ENCODE measurements at places on chromosomes 7 and 10.

DNA sequence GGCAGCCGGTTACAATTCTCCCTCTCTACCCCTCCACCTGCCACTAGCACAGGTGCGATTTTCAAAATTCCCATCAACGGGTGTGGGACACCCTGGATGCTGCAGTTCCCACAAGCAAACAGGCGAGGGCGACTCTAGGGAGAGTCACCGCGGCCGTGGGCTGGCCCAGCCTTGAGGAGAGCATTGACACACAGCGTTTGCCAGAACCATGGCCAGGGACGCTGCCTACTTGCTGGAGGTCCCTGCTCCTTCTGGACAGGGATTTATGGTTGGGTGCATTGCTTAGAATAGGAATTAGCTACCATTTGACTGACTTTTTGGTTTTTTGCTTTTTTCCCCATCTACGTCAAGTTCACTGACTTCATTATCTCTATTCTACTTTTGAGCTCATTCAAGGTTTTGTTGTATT, 19.0 kb upstream of the CLDN4 start:
- no peak for DNase-seq

GRCh38 chr10:1631282-1631681, 106.0 kb downstream of the ADARB2 start:
- DNase-seq = no peak

DNA sequence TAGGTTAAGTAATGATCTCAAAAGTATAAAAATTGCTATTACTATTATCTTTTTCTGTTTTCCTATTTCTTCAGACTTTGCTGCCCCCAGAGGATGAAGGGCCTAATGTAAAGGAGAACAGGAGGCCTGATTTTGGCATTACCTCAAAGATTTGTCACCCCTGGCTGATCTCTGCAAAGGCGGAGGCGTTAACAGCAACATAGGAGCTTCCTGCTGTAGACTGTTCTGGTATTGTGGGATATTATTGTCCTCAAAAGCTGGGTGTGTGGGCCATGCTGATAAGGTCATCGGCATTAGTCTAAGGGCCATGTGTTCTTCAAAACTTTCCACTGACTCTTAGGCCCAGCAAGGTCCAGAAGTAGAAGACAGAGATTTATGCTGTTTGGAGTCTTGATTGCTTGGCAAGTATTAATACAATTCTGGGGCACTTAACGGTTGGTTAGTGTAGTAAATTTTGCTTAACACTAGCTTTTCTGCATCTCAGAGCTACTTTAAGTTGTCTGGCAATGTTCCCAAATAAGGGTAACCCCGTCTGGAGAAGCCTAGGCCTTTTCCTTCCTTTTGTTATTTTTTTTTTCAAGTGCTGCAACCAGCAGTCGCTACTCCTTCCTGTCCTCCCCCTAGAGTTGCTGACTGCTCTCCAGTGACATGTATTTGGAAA, 14.0 kb upstream of the ENTPD1 start:
- DNase-seq = no peak

- DNase-seq = no peak
These were observed 133.1 kb upstream of the CHST15 start for GRCh38 chr10:124226271-124227054.

DNA sequence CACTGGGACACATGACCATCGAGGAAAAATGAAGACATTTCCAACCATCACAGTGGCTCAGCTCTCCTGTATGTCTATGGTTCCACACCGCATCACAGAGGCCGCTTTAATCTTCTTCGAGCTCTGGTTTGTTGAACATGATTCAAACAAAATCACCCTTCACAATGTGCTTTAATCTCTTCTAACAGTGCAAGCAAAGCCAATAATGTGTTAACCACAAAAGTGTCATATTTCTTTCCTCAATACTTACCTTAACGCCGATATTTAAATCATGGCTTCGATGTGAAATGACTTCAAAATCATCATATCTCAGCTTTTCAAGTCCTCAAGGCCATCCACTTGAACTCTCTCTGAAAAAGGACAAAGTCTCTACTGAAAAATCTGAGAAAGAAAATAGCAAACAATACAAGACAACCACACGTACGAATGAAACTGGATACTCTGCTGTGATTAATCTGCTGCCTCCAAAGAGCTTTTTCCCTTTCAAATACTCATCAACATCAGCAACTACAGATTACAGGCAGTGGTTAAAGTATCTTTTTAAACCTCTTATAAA, 23.0 kb upstream of the SVIL start:
- no peak for DNase-seq

DNA sequence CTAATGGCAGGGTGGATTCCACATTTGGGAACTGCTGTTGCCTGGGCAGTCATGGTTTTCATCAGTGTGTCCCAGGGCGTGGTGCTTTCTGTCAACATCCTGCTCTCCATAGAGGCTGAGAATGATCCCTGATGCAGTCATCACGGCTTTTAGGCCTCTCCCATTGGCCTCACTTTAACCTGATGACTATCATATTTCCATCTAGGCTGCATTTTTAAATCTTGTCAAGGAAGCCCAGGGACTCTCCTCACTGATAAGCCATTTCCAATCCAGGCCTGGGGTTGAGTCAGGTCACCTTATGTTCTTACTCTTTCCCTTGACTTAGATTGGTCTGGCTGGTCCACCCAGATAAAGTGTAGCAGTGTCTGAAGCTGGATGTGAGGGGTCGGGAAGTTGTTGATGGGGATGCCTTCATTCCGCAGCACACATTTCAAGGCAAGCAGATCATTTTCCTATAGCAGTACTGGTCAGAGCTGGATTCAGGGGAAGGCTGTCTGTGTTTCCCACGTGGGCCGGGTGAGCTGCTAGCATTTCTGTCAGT, 177.0 kb downstream of the AUTS2 start:
- no peak for DNase-seq

- DNase-seq = no peak
These were observed 79.8 kb downstream of the ABI1 start for GRCh38 chr10:26780793-26781601.

DNA sequence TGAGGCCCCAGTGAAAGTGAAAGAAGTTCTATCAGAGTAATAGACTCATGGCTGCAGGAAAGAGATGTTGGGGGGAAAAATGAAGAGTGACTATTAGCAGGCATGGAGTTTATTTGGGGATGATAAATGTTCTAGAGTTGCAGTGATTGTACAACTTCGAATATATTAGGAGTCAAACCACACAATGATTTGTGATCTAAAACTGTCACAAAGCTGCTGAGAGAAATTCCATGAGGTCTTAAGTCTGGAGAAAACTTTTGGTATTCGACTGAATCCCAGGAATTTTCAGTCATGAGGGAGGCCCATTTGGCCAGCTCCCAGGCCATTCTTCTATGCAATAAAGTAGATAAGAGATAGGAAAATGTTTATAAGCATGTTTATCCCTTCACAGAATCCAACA, 55.9 kb upstream of the UNC5B start:
- DNase-seq = no peak

- no peak for DNase-seq
These were observed 4.0 kb upstream of the ADAP1 start for GRCh38 chr7:958221-959200.

DNA sequence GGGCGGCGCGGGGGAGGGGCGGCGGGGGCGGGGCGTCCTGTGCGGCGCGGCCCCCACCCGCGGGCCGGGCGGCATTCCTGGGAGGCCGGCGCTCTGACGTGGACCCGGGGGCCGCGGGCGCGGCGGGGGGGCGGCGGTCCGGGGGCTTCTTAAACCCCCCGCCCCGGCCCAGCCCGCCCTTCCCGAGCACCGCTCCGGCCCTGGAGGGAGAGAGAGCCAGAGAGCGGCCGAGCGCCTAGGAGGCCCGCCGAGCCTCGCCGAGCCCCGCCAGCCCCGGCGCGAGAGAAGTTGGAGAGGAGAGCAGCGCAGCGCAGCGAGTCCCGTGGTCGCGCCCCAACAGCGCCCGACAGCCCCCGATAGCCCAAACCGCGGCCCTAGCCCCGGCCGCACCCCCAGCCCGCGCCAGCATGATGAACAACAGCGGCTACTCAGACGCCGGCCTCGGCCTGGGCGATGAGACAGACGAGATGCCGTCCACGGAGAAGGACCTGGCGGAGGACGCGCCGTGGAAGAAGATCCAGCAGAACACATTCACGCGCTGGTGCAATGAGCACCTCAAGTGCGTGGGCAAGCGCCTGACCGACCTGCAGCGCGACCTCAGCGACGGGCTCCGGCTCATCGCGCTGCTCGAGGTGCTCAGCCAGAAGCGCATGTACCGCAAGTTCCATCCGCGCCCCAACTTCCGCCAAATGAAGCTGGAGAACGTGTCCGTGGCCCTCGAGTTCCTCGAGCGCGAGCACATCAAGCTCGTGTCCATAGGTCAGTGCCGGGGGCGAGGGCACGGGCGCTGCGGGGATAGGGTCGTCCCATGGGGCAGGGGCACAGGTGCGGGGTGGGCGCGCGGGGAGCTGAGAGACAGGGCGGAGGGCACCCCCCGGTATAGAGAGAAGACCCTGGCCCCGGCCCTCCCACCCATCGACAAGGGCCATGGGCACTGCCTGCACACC, at the start of gene FLNC:
FLNC (plus strand) TSS at position 176 of the 947 bp plus-strand sequence; CDS start at position 408, 232 bp downstream.
- DNase-seq = no peak

DNA sequence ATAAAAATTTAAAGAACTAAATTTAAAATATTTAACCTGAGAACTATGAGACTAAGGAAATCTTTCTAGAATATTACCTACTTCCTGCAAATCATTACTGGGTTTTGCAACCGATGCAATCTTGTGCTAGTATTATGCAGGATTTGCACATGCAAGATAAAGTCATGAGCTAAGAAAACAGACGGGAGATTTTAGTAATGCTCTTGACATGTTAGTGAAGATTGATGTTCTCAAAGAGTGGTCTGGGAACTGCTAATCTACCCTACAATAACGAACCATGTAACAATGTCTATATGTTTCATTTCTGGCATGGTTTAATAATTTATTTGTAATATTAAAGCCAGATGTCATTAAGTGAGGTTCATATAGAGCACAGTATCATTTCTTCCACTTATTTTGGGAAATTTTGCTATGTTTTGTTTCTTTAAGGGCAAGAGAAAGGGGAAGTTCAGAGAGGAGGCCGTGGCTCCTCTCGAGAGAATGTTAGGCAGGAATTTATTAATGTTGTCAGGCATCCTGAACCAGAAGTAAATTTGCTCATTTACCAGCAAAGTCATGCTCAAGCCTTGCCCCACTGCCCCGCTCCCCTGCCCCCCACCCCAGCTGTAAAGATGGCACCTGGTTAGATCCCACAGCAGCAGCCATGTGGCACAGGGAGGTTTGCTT, 22.8 kb downstream of the LRRC17 start:
- DNase-seq = no peak

GRCh38 chr10:92395271-92395670, 104.3 kb downstream of the MARCHF5 start:
- no peak for DNase-seq

DNA sequence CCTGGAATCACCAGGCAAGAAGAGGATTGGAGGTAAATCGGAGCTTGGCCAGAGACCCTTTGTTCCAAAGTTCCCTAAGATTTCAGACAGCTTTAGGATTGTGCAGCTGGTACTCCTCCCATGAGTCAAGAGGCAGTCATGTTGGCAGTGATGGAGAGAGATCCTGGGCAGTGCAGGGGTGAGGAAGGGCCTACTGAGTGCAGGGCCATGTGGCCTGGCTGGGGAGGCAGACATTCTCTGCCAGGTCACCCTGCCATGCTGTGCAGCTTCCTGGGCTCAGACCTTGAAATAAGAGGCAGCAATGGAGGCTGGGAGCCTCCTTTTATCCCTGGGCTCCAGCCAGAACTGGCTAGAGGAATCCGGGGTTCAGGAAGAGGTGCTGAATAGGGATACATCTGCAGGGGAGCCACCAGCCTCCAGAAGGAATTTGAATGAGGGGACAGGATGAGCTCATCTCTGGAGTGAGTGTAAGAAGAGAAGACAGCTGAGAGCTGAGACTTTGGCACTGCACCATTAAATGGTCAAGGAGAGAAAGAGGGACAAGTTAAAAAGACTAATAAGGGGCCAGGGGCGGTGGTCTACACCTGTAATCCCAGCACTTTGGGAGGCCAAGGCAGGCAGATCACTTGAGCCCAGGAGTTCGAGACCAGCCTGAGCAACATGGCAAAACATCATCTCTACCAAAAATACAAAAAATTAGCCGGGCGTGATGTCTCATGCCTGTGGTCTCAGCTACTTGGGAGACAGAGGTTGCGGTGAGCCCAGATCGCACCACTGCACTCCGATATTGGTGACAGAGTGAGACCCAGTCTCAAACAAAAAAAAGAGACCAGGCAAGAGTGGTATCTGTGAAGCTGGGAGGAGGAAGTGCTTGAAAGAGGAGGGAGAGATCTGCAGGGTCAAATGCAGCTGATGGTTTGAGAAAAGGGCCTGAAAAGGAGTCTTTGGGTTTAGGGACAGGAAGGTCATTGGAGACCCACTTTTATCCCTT, 12.0 kb downstream of the SFTPD start:
- DNase-seq = no peak

DNA sequence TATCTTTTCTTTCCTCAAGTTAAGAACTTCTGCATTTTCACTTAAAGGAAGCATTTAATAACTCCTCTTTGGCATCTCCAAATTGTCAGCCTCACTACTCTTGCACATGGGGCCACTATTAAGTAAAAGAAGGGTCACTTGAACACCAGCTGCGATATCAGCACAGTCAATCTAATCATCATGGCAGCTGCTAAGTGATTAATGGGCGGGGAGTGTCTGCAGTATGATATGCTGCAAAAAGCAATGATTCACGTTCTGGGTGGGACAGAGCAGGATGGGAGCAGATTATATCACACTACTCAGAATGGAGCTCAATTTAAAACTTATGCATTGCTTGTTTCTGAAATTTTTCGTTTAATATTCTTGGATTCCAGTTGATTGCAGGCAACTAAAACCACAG, 447.4 kb upstream of the PFKP start:
- DNase-seq = no peak

DNA sequence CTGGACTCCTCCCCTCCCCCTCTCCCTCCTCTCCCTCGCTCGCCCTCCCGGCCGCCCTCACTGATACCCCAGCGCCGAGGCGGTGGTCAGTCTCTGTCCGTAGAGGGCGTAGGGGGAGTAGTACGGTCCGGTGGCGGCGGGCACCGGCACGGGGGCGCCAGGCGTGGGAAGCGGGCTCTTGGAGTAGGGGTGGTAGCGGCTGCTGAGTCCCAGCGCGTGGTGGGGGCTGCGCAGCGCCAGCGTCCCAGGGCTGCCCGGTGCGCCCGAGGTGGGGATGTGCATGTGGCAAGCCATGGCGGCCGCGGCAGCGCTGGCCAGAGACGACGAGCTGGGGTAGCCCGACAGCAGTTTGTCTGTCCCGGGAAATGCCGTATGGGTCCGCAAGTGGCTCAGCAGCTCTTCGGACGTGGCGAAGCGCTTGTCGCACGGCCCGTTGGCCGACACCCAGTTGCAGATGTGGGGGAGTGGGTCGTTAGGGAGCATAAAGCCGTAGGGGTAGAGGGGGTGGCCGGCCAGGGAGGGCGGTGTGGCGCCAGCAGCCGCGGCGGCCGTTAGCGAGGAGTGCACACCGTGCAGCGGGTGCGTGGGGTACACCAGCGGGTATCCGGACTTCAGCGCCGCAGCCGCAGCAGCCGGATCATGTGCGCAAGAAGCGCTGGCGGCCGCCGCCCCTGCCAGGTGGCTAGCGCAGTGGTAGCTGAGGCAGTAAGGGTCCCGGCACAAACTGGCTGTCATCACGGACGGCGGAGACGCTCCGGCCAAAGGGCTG, 2.7 kb downstream of the ZNF503 start:
- no peak for DNase-seq

DNA sequence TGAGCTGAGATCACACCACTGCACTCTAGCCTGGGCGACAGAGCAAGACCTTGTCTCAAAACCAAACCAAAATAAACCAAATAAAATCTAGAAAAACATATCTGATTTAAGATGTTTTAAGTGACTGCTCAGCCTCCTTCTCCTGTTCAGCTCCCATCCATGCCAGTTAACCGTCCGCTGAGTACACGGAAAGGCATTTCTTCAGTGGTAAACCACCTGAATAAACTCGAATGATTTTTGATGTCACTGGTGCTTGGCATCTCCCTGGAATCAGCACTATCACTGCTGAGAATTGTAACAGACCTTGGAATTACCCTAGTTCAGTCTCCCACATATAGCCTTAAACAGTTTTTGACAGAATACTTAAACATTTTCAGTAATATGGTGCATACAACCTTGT, 24.1 kb upstream of the NRCAM start:
- DNase-seq = no peak

Data from esophagus squamous epithelium (tissue), 5 donors.